ENCODE measurements at places on chromosomes 3 and 15. TPM values are rescaled to one million over a fixed set of nuclear protein-coding genes. Genes with fewer than 3 reads are reported as not detected.

DNA sequence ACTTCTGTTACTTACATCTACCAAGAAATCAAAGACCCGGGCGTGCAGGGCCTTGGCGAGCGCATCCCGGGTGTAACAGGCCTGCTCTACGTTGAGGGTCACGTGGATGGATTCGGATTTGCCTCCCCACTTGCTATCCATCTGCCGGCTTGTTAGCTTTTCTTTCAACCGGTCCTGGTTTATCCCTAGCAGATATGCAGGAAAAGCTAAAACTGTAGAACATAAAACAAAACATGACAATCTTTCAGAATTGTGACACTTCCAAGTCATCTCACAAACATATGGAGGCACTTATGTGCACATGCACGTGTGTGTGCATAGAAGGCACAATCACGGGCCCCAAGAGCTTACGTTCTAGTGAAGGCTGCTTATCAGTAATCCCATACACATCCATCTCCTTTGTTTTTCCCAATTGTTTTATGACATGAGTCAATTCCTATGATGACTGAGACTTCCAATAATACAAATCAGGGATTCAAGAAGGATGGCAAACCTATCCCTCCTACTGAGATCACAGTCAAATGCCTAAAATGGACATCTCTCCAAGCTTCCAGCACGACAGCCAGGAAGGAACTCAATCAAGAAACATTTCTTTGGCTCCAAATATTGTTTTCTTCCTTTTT is 11.3 kb downstream of the LDHAL6B start:
- H3K4me3 ChIP-seq: no peak overlapping the region
- peaks cover 11% of the 10 kb centered on the region for H3K4me1 ChIP-seq
- H3K27ac ChIP-seq: no peak overlapping the region
- peaks cover 15% of the 10 kb centered on the region for H3K27me3 ChIP-seq

GRCh38 chr3:55704521-55704920 is 217.4 kb upstream of the WNT5A start:
- H3K4me1 ChIP-seq: no peaks in the 10 kb centered on the region
- DNase-seq: no peak
- H3K4me3 ChIP-seq: no peak overlapping the region
- H3K36me3 ChIP-seq: no peaks in the 10 kb centered on the region
- H3K27me3 ChIP-seq: no peaks in the 10 kb centered on the region
- no peak overlapping the region for H3K27ac ChIP-seq

- peak overlapping the region; percentile 88 for H3K4me3 ChIP-seq
- peaks cover 30% of the 10 kb centered on the region for H3K4me1 ChIP-seq
- peak; percentile 24 for DNase-seq
- H3K27ac ChIP-seq: peak overlapping the region; percentile 92
- no peaks in the 10 kb centered on the region for H3K27me3 ChIP-seq
Measured at GRCh38 chr3:187367561-187368103, 553 bp upstream of the RTP4 start.

DNA sequence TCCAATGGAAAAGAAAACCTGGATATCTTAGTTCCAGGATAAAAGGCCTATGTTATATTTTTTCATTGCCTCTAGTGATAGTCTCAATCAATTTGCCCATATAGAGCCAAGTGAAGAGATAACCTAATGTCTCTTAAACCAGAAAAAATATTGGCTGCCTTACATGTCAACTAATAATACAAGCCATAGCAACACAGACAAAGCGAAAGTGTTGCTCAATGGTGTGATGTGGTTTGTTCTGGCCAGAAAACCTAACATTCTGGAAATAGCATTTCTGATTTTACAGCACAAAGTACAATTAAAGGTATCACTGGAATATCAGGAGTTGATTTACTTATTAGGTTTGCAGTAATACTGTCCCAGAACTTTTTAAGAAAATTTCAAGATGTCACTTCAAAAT is 101.5 kb downstream of the ATP8B4 start:
- H3K4me1 ChIP-seq: peaks cover 5% of the 10 kb centered on the region
- no peak overlapping the region for H3K4me3 ChIP-seq
- no peak for DNase-seq
- H3K27ac ChIP-seq: no peak overlapping the region

- H3K4me3 ChIP-seq: no peak overlapping the region
- H3K4me1 ChIP-seq: peaks cover 44% of the 10 kb centered on the region
- peaks cover 5% of the 10 kb centered on the region for H3K36me3 ChIP-seq
Measured at GRCh38 chr3:12948891-12949711, 107.7 kb upstream of the RPL32 start.

DNA sequence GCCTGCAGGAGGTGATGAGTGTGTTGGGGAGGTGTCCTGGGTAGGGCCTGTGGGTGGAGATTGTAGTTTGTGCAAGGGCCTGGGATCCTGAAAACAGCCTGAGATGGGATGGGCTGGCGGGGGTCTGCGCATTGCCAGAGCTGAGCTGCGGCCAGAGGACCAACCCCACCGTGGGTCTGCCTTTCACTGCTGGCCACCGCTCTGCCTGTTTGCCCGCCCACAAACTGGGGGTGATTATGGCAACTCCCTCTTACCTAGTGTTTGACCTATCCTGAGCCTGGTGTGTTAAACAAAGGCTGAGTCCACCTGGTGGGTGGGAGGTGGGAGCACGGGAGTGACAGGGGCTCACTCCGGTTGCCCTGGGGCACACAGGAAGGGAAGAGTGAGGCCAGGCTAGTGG is 9.8 kb downstream of the ABTB1 start:
- peaks cover 1% of the 10 kb centered on the region for H3K27me3 ChIP-seq
- no peaks in the 10 kb centered on the region for H3K4me1 ChIP-seq
- no peaks in the 10 kb centered on the region for H3K36me3 ChIP-seq
- H3K4me3 ChIP-seq: no peak overlapping the region
- peak; percentile 9 for DNase-seq

GRCh38 chr15:65115086-65115485 is at the start of gene UBAP1L:
TSS of gene UBAP1L (minus strand) at chr15:65115200. CDS start at chr15:65106215, 8,985 bp downstream.
- H3K4me1 ChIP-seq: peaks cover 2% of the 10 kb centered on the region
- no peaks in the 10 kb centered on the region for H3K27me3 ChIP-seq
- no peak for DNase-seq
- no peak within 1 kb of the TSS for H3K4me3 ChIP-seq
- no peak within 1 kb of the TSS for H3K27ac ChIP-seq
- H3K36me3 ChIP-seq: peaks cover 43% of the 10 kb centered on the region

DNA sequence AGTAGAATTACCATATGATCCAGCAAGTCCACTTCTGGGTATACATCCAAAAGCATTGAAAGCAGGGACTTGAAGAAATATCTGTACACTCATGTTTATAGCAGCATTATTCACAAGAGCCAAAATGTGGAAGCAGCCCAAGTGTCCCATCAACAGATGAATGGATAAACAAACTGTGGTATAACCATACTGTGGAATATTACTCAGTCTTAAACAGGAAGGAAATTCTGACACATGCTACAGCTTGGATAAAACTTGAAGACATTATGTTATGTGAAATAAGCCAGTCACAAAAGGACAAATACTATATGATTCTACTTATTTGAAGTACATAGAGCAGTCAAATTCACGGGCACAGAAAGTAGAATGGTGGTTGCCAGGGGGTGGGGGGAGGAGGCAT is 91.2 kb downstream of the HMG20A start:
- no peak for DNase-seq
- H3K27me3 ChIP-seq: no peaks in the 10 kb centered on the region
- H3K4me1 ChIP-seq: peaks cover 7% of the 10 kb centered on the region
- H3K4me3 ChIP-seq: no peak overlapping the region
- H3K27ac ChIP-seq: no peak overlapping the region
- no peaks in the 10 kb centered on the region for H3K36me3 ChIP-seq

- H3K27ac ChIP-seq: no peak overlapping the region
- H3K27me3 ChIP-seq: peaks cover 1% of the 10 kb centered on the region
- DNase-seq: no peak
- H3K4me3 ChIP-seq: no peak overlapping the region
- H3K36me3 ChIP-seq: no peaks in the 10 kb centered on the region
Measured at GRCh38 chr3:195086885-195087284, 184.1 kb downstream of the XXYLT1 start.

The CNTN3 gene
- not detected for total RNA-seq

The SKIL gene
- 19.0 TPM for total RNA-seq

The ADGRG7 gene
- total RNA-seq: not detected

The LTF gene
- total RNA-seq: not detected

The CADM2 gene
- not detected for total RNA-seq

The CCR8 gene
- total RNA-seq: 7.9 TPM

All from activated CD4-positive, alpha-beta memory T cell treated with anti-CD3 and anti-CD28 coated beads, Interleukin-2, amount 10 ng/mL, durations not matched to agents 7 days and 5 days (primary cell).